Tongue (tissue), 3 donors: ENCODE measurements at places on chromosomes 12 and 14. TPM values are rescaled to one million over a fixed set of nuclear protein-coding genes. Genes with fewer than 3 reads are reported as not detected.

ARHGAP9 gene
- total RNA-seq = 2.5 TPM

TAS2R19 gene
- total RNA-seq = 17.1 TPM

- DNase-seq = no peak
Observed at GRCh38 chr12:131736446-131737149, 25.7 kb downstream of the SFSWAP start.

GRCh38 chr12:116040402-116040801 is 237.1 kb downstream of the MED13L start:
- DNase-seq = no peak

GRCh38 chr14:50064993-50065392 is 51.4 kb downstream of the VCPKMT start:
- no peak for DNase-seq

GRCh38 chr12:94266796-94267536 is 118.6 kb downstream of the PLXNC1 start:
- DNase-seq = peak; percentile 94
